SK-N-MC (cell line): ENCODE measurements at places on chromosomes 12 and 14.

GRCh38 chr14:63480599-63480998 is 62.6 kb downstream of the PPP2R5E start:
- no peak for DNase-seq

DNA sequence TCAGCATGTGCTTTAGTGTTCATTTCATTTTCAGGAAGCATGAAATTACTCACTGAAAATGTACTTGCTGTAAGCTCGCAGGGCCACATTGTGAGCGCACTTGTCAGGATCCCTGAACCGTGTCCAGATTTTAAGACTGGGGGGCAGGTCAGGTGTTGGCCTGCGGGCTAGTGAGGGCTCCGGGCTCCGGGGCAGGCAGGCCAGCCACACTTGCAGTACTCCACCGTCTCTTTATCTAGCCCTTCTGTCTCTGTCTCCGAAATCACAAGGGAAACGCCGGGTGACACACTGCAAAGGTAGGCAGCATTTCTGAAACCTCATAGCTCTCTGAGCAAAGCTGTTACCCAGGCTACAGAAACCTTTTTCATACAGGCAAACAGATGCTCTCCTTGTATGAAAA is 98.7 kb downstream of the EML1 start:
- no peak for DNase-seq

DNA sequence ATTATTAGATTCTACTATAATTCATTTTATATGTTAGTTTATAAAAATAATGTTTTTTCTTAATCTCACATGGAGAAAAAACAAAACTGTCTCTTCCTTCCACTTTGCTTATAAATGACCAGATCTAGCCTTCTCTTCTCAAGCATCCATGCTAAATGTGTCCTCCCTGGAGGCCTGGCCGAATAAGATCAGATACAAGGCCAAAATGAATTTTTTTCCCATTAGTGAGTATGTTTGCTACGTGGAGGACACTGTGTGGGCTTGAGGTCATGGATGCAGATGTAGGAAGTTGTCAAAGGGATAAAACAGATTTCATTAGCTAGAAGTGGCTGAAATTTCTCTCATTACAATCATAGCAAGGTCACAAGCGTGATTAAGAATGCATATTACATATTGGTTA is 1244.9 kb upstream of the SEL1L start:
- DNase-seq: no peak

- DNase-seq: no peak
These were observed 605.4 kb downstream of the MED13L start for GRCh38 chr12:115672086-115672485.

DNA sequence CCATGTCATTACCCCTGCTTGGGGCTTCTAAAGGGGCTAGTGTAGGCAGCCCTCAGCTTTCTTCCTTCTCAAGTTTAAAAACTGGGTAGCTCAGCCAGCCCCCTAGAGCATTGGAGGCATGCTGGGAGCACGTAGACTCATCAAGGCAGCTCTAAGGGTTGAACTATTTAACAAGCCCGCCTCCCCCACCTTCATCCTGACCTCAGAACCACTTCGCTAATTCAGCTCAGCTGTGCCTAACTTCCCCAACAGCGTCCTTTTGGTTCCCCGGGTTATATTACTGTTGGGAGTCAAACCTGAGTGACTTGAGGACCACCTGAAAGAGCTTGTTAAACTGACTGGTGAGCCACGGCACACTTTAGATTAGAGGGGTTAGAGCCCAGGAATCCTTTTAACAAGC is 30.1 kb downstream of the MAX start:
- DNase-seq: no peak

- no peak for DNase-seq
These were observed 101.6 kb downstream of the RIMBP2 start for GRCh38 chr12:130614530-130614905.

- no peak for DNase-seq
These were observed 46.5 kb downstream of the ATP6V1D start for GRCh38 chr14:67313153-67313552.

GRCh38 chr12:122896662-122897061 is 738 bp upstream of the VPS37B start:
- no peak for DNase-seq

GRCh38 chr12:76891609-76892008 is 12.8 kb upstream of the CSRP2 start:
- no peak for DNase-seq

GRCh38 chr14:76328457-76329137 is 47.3 kb upstream of the ESRRB start:
- DNase-seq: no peak

GRCh38 chr14:97153527-97153926 is 356.3 kb downstream of the VRK1 start:
- no peak for DNase-seq

GRCh38 chr12:12502815-12503151 is 59.9 kb downstream of the DUSP16 start:
- no peak for DNase-seq

DNA sequence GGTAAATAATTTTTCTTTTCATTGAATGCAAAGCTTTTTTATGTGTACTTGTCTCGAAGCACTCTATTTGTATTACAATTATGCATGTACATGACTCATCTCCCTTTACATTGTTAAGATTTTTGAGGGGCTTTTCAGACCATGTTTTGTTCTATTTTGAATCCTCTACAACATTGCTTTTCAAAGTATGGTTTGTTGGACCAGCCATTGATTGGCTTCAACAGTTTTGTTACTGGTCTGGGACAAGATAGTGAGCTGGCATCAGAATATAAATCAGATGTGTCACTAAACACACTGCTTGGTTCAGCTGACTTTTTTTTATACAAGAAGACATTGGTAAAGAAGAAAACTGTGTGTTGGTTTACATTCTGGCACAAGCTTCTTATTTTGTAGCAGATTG is 122.3 kb downstream of the MON2 start:
- no peak for DNase-seq

DNA sequence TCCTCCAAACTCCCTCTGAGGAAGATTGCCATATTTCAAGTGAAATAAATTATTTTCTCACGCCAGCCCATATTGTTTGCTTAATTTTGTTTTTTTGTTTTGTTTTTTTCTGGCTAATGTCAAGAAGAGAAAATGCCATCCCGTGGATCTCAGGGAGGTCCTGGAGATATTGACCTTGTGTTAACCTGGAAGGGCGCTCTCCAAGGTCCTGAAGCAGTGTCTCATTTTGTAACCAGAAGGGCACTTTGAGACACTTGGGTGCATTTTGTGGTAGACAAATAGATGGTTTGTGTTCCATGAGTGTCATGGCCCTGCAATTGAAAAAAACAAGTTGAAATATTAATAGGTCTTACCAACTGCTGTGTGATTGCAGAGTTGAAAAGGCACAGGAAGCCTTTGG is 268.9 kb downstream of the SUDS3 start:
- no peak for DNase-seq

DNA sequence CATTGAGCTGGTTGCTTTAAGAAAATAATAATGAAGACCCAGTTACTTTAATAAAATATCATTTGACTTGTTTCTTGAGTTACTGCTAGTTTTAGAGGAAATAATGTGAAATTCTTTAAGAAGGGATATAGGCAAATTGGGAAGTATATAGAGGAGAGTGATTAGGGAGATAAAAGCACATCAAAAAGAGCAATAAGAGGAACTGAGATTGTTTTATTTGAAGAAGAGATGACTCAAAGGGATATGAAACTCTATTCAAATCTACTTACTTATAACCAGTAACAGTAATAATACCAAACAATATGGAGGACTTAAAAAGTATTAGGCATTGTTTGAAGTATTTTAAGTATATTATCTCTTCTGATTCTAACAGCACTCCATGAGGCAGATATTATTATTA is 37.1 kb downstream of the LRRK2 start:
- no peak for DNase-seq

- DNase-seq: no peak
These were observed 147.8 kb upstream of the ATP2B1 start for GRCh38 chr12:89856431-89856830.

DNA sequence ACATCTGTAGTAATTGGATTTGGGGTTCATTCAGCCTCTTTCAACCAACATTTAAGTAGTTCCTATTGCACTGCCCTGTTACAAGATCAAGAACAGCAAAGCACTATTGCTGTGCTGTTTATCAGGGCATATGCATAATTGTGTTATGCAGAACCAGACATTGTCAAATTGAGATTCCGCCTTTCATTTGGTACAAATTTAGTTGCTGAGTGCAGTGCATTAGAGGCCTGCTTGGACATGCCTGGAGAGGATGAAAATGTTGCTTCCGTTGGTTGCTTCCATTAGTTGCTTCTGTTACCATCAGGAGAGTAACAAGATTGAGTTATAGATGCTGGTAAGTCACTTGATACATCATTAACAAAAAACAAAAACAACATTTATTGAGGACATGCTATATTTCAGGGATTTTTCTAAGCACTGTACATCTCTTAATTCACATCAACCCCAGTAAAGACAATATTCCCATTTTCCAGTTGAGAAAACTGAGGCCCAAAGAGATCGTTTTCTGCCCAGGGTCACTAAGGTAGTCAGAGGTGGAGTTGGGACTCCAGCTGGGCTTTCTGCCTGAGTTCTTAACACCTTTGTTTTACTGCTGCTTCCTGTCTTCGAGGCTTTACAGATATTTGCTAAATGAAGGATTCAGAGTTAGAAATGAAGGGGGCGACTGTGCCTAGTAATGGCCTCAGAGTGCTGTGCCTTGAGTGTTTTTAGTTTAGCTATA is 79.3 kb downstream of the PPP2R5C start:
- DNase-seq: no peak

DNA sequence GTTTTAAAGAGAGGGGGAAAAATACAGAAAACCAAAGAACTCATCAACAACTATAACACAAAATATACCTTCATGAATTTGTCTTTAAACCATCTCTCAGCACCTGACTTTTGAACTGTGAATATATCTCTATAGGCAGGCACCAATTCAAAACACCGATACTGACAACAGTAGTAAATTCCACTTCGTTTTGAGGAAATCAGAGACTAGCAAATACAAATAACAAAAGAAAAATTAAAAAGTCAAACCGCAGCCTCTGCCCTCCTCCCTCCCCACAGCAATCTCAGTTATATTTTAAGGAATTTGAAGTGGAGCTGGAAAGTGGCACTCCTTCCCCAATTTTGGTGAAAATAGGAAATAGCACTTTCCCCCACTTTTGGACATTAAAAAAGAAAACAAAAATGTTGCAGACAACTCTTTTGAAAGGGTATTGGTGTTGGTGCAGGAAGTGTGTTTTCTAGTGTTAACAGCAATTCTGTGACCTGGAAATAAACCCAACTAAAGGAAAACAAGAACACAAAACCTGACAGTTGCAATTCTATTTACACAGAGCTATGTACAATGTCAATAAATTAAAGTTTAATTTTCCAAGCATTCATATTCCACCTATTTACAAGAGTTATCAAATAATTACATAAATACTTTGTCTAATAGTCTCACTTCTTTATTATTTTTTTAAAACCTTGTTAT is 13.5 kb downstream of the TBX3 start:
- no peak for DNase-seq
